ENCODE measurements at places on chromosomes 5 and 9.

- peak; percentile 83 for DNase-seq
These were observed 82.5 kb upstream of the ZBTB43 start for GRCh38 chr9:126722252-126722921.

DNA sequence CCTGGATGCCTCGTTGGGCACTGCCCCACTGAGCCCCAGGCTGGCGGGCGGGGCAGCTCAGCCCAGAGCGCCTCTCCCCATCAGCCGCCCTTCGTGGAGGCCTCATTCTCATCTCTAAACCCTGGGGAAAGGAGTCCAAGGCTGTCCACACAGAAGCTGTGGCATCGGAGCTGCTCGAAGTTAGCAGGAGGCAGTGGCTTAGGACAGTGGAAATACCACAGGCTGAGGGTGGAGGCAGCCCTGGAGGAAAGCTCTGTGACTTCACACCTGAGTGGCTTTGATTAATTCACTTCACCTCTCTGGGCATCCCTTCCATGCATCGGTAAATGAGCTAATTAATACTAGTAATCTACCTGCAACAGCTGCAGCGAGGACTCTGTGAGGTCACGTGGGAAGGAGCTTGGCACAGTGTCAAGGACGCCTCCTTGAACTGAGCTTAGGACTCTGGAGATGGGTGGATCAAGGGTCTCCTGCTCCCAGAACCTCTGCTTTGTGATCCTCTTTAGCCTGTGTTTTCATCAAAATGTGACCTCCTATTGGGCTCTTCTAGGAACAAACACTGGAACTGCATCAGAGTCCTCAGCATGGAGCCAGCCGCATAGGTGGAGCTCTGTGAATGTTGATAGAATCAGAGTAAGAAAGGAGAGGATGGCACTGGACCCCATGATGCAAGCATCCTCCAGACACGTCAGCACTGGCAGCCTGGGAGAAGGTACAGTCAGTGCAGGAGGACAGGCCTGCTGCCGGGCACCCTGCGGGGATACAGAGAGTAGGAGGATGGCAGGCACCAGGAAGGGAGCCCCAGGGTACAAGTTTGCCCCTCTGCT lies 842 bp upstream of the ANGPTL2 start:
- no peak for DNase-seq

- no peak for DNase-seq
These were observed 302.7 kb upstream of the NREP start for GRCh38 chr5:112059579-112060135.

DNA sequence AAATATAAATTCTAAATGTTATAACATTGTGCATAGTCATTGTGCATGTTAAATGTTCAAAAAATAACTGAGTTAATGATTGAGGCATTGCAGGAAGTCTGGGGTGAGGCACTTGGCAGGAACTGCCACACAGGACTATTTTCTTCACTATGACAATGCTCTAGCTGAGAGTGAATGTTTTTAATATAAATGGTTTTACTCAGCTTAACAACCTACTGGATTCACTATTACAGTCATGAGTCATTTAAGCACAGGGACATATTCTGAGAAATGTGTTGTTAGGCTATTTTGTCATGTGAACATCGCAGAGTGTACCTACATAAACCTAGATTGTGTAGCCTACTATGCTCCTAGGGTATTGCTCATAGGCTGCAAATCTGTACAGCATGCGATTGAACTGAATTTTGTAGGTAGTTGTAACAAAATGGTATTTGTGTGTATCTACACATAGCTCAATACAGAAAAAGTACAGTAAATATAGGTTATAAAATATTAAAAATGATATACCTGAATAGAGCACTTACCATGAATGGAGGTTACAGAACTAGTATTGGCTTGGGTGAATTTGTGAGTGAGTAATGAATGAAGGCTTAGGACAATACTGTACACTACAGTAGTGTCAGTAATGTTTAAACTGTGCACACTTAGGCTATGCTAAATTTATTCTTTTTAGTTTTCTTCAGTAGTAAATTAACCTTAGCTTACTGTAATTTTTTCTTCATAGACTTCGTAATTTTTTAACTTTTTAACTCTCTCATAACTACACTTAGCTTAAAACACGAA lies 346.1 kb upstream of the PTGER4 start:
- DNase-seq, result no peak

- DNase-seq, result no peak
These were observed 1.7 kb downstream of the IFNA10 start for GRCh38 chr9:21205204-21205603.

DNA sequence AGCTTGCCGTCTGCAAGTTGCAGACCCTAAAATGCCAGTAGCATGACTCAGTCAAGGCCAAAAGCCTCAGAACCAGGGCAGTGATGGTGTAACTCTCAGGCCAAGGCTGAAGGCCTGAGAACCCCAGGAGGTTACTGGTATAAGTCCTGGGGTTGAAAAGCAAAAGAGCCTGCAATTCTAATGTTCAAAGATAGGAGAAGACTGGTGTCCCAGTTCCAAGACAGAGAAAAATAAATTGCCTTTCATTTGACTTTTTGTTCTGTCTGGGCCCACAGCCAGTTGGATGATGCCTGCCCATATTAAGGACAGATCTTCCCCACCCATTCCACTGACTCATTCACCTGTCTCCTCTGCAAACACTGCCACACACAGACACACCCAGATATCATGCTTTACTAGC lies 673.2 kb downstream of the CDH18 start:
- no peak for DNase-seq

- DNase-seq, result no peak
These were observed 362.8 kb downstream of the IRX1 start for GRCh38 chr5:3958389-3958788.

GRCh38 chr9:132041798-132042197 lies 37.9 kb downstream of the MED27 start:
- no peak for DNase-seq

DNA sequence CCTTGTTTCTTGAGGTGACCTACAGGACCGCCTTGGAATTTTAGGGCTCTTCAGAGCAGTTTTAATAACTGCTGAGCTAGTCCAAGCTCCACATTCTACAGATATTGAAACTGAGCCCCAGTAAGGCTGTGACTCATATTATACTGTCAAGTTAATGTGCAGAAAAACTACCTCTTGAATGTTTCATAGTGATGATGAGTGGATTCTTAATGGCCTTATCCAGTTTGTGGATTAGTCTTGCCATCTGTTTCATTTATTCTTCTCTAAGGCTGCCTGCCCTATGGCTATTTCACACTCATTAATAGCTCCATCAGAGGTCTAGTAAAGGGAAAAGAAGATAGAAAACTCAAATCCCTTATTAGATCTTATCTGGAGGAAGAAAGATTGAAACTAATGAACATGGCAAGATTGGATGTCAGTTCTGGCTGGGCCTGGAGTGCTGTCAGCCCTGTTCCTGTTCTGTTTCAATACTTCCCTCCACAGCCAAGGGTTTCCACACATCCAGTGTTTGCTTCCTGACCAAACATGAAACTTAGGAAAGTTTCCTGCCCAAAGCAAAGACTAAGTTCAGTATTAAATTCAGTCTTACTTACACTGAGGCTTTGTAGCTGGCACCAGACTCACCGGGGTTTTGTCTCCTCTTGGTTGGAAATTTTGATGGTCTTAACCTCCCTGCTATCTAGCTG lies 215.6 kb upstream of the DMAC1 start:
- no peak for DNase-seq

DNA sequence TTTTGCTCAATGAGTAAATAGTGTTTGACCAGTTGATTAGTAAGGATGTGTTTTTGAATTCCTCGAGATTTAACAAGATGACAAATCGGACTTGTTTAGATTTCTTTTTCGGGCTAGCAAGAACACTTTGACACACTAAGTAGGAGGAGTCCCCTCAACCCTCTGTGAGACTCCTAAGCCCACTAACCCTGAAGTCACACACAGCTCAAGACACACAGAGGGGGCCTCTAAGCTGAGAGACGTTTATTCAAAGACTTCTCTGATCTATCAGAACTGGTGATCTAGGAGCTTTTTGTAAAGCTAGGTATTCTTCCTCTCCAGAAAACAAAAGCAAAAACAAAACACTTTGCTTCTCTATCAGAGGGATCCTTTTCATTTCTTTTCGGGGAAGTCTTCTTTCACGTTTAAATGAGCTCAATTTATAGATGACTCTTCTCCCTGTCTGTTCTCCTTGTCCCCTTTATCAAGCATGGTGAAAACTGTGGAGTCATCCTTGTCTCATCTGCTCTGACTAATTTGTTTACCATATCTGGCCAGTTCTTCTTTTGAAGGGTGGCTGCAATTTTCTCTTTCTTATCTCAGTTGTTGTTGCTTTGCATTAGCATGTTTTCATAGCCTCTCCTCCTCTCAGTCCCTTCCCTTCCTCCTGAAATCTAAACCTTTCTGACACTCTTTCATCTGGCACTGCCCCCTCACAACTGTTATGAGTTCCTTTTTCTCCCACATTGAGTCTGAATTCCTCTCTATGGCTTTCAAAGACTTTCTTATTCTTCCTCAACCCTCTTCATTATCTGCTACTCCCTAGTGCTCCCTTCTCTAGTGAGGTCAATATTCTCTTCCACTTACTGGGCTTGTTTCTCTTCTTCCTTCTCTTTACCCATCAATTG lies 68.5 kb upstream of the RAI14 start:
- DNase-seq, result no peak

GRCh38 chr5:130333089-130333488 lies 428.8 kb downstream of the CHSY3 start:
- DNase-seq, result no peak

- DNase-seq, result no peak
These were observed 829.1 kb downstream of the PTPRD start for GRCh38 chr9:9783711-9784110.

DNA sequence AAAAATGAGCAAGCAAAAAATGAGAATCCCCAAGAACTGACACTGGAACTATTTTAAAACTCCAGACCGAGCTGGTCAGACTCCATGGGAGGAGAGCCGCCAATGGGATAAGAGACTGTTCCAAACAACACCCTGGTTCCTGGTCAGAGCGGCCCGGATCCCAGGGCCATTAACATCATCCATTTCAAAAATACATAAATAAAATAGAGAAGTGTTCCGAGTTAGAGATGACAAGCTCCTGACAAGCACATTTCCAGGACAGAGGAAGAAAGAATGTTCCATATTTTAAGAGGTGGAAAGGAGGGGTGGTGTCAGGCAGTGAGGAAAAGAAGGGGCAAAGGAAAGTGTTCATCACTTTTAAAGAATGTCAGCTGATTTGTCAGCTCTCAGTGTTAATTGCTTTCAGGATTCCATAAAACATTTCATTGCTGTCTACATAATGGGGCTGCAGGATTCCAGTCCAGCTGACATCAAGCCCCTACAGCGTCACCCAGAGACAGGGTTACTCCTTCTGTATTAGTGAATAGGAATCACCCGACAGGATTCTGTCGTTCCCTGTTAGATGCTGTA lies 202.5 kb upstream of the TRIM32 start:
- DNase-seq, result no peak

GRCh38 chr5:152118676-152119470 lies 194.2 kb upstream of the GLRA1 start:
- DNase-seq, result no peak

- no peak for DNase-seq
These were observed 51.4 kb downstream of the SMARCA2 start for GRCh38 chr9:2066312-2067273.

GRCh38 chr5:174245516-174246075 lies 200.1 kb downstream of the NSG2 start:
- DNase-seq, result no peak

- no peak for DNase-seq
These were observed 35.2 kb downstream of the COL23A1 start for GRCh38 chr5:178555005-178555404.

GRCh38 chr9:95003689-95004410 lies 277.4 kb downstream of the AOPEP start:
- no peak for DNase-seq

- no peak for DNase-seq
These were observed 174.0 kb downstream of the MAPKAP1 start for GRCh38 chr9:125532812-125533594.

DNA sequence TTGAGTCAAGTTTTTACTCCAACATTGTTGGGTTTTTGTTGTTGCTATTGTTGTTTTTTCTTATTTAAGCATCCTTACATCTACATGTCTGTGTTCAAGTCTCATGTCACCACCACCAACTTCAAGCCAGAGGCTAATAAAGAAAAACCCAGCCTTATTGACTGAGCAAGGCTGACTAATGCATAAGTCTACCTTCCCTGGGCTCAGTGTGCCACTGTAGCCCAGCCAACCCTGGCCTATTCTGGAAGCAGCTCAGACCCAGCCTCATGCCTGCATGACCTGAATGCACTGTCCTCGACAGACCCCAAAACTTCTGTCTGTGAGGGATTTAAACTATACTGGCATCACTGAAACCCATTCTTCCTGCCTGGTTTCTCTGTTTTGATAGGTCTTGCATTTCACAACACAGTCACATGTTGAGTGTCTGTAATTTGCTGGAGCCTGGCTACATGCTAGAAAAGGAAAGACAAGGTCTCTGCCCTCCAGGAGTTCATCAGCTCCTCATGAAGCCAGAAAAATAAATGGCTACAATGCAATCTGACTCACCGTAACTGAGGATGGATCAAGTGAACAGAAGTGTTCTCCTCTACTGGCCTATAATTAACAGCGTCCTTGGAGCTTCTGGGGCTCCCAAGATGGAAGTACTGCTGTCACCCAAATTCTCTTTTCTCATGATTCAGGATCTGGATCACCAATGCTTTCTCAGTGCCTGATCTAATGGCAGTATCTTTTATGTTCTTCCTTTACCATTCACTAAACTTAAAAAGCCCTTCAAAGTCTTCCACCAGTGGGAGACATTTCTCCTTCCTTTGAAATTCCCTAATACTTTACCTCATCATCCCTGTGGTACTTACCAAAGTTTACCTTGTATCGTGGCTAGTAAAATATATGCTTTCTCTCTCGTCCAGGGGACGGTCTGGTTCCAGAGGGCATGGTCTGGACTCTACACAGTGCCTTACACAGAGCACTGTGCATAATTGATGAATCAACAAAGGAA lies 103.9 kb upstream of the IFNE start:
- DNase-seq, result no peak

Measured in activated effector memory CD4-positive, alpha-beta T cell treated with Interleukin-2 at 50 U/mL for 16 hours (primary cell).